CD8-positive, alpha-beta memory T cell (primary cell): ENCODE measurements at places on chromosomes 4 and X. TPM values are rescaled to one million over a fixed set of nuclear protein-coding genes. Genes with fewer than 3 reads are reported as not detected.

BST1 gene
- 0.39 TPM for polyA plus RNA-seq

AMER1 gene
- 0.13 TPM for polyA plus RNA-seq

GJB1 gene
- not detected for polyA plus RNA-seq

TCEAL6 gene
- polyA plus RNA-seq, result not detected

CRMP1 gene
- polyA plus RNA-seq, result 0.10 TPM

SERPINA7 gene
- not detected for polyA plus RNA-seq

FAM193A gene
- polyA plus RNA-seq, result 4.9 TPM

AFF2 gene
- not detected for polyA plus RNA-seq

ZCCHC12 gene
- polyA plus RNA-seq, result 0.12 TPM

H2BW2 gene
- not detected for polyA plus RNA-seq

SHISA3 gene
- polyA plus RNA-seq, result not detected

CXCL8 gene
- polyA plus RNA-seq, result not detected

GRCh38 chr4:151458148-151458547, 49.2 kb downstream of the FHIP1A start:
- H3K27ac ChIP-seq, result no peak overlapping the region
- H3K4me3 ChIP-seq, result no peak overlapping the region
- H3K36me3 ChIP-seq, result no peaks in the 10 kb centered on the region
- H3K27me3 ChIP-seq, result no peaks in the 10 kb centered on the region
- H3K4me1 ChIP-seq, result no peaks in the 10 kb centered on the region

- H3K27ac ChIP-seq, result no peak overlapping the region
- DNase-seq, result no peak
- no peaks in the 10 kb centered on the region for H3K36me3 ChIP-seq
- H3K4me3 ChIP-seq, result no peak overlapping the region
Measured at GRCh38 chrX:53163436-53163835, 61.6 kb downstream of the KDM5C start.

GRCh38 chr4:176575141-176575730, 217.5 kb downstream of the VEGFC start:
- H3K4me3 ChIP-seq, result no peak overlapping the region
- H3K36me3 ChIP-seq, result no peaks in the 10 kb centered on the region
- no peak for DNase-seq
- H3K4me1 ChIP-seq, result no peaks in the 10 kb centered on the region

- DNase-seq, result no peak
- no peaks in the 10 kb centered on the region for H3K36me3 ChIP-seq
- H3K4me1 ChIP-seq, result no peaks in the 10 kb centered on the region
- no peaks in the 10 kb centered on the region for H3K27me3 ChIP-seq
Measured at GRCh38 chrX:17550011-17550410, 175.0 kb downstream of the NHS start.

DNA sequence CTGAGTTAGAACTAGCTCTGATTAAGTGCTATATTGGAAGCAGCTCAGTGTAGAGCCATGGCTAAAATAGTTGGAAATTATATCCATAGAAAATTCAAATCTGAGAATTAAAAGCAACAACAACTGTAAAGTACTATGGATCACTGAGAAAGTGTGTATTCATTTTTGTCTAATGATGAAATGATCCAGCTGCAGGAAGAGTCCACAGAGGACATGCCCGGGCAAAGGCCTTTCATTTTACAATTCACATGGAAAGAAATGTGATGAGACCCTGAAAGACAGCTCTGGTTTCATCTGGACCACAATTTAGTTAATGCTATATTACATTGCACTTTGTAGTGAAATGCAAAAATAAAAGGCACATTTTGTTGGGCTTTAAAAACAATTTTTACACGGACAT, 196.8 kb upstream of the FAT1 start:
- no peaks in the 10 kb centered on the region for H3K27me3 ChIP-seq
- H3K27ac ChIP-seq, result no peak overlapping the region
- DNase-seq, result no peak
- no peaks in the 10 kb centered on the region for H3K36me3 ChIP-seq
- H3K4me1 ChIP-seq, result no peaks in the 10 kb centered on the region

GRCh38 chr4:83810428-83810827, 274.5 kb downstream of the GPAT3 start:
- H3K4me3 ChIP-seq, result no peak overlapping the region
- no peaks in the 10 kb centered on the region for H3K36me3 ChIP-seq
- H3K27ac ChIP-seq, result no peak overlapping the region

- no peaks in the 10 kb centered on the region for H3K4me1 ChIP-seq
- no peak overlapping the region for H3K4me3 ChIP-seq
- no peaks in the 10 kb centered on the region for H3K36me3 ChIP-seq
- DNase-seq, result no peak
Measured at GRCh38 chr4:117375101-117375500, 289.7 kb upstream of the TRAM1L1 start.

- H3K36me3 ChIP-seq, result no peaks in the 10 kb centered on the region
- no peaks in the 10 kb centered on the region for H3K4me1 ChIP-seq
- no peaks in the 10 kb centered on the region for H3K27me3 ChIP-seq
- no peak overlapping the region for H3K4me3 ChIP-seq
- DNase-seq, result peak; percentile 20
Measured at GRCh38 chr4:118270492-118270891, 82.3 kb downstream of the PRSS12 start.

GRCh38 chr4:70505151-70505748, 13.1 kb upstream of the AMTN start:
- peak; percentile 13 for DNase-seq
- no peak overlapping the region for H3K4me3 ChIP-seq
- H3K27me3 ChIP-seq, result no peaks in the 10 kb centered on the region
- H3K36me3 ChIP-seq, result no peaks in the 10 kb centered on the region

GRCh38 chr4:79065262-79065661, 126.0 kb upstream of the PAQR3 start:
- H3K4me1 ChIP-seq, result no peaks in the 10 kb centered on the region
- no peak overlapping the region for H3K27ac ChIP-seq
- H3K36me3 ChIP-seq, result no peaks in the 10 kb centered on the region
- no peaks in the 10 kb centered on the region for H3K27me3 ChIP-seq
- no peak overlapping the region for H3K4me3 ChIP-seq
- DNase-seq, result no peak

DNA sequence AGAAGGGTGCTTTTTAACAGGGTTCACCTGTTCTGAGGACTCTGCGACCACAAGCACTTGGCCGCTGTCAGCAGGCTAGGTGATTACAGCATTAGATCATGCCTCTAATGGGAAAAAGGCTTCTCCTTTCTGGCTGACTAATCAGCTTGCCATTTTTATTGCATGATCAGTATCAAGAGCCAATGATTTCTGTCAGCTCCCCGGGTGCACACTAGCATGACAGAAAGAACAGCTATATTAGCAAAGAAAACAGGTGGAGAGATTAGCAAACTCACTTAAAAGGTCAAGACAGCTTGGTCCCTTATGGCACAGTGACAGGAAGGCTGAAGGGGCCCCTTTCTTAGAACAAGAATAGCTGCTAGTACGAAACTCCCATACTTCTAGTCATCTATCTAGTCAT, 170.0 kb downstream of the SMIM20 start:
- no peak overlapping the region for H3K27ac ChIP-seq
- no peaks in the 10 kb centered on the region for H3K36me3 ChIP-seq
- H3K27me3 ChIP-seq, result no peaks in the 10 kb centered on the region
- no peak overlapping the region for H3K4me3 ChIP-seq
- H3K4me1 ChIP-seq, result peaks cover 4% of the 10 kb centered on the region

DNA sequence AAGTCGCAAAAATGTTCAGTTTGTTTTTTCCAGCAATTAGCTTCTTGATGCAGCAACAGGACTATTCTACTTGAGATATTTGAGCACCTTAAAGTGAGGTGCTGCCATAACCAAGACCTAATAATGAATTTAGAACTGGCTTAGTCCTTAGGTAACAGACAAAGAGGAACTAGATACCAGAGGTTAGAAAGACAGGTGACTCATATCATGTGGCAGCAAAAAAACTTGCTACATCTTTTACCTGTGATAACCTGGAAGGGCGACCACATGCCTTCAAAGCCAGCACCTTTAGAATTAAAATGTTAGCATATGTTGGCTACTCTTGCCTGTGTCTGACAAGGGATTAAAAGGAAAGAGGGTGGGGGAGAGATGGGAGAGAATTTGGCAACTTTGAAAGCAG, 90.4 kb downstream of the ARHGAP6 start:
- DNase-seq, result no peak
- H3K27ac ChIP-seq, result no peak overlapping the region
- no peak overlapping the region for H3K4me3 ChIP-seq
- no peaks in the 10 kb centered on the region for H3K4me1 ChIP-seq
- no peaks in the 10 kb centered on the region for H3K36me3 ChIP-seq

- H3K27ac ChIP-seq, result no peak overlapping the region
- H3K4me3 ChIP-seq, result no peak overlapping the region
- H3K36me3 ChIP-seq, result no peaks in the 10 kb centered on the region
- H3K27me3 ChIP-seq, result no peaks in the 10 kb centered on the region
Measured at GRCh38 chrX:15204130-15204751, 65.6 kb downstream of the ASB9 start.

DNA sequence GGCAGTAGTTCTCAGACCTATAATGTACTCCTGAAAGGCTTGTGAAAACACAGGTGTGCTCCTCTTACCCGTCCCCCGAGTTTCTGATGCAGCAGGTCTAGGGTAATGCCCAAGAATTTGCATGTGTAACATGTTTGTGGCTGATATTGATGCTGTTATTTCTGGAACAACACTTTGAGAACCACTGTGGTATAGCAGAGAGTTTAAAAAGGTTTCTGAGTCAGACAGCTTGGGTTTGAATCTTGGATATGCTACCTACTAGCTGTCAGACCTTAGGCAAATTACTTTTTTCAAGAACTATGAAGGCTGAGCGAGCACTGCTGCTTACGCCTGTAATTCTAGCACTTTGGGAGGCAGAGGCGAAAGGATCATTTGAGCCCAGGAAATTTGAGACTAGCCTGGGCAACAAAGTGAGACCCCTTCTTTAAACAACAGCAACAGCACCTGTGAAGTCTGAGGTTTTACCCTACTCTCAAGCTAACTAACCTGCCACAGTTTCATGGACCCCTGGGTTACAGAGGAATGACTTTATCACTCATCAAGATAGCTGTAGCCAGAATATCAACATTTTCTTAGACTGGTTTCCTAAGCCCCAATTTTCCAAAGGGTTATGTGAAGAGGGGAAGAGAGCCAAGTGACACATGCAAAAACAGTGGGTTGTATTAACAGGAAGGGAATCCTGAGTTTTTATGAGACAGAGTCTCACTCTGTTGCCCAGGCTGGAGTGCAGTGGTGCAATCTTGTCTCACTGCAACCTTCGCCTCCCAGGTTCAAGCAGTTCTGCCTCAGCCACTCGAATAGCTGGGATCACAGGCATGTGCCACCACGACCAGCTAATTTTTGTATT, 5.1 kb downstream of the AFF1 start:
- H3K4me1 ChIP-seq, result peaks cover 56% of the 10 kb centered on the region
- H3K27me3 ChIP-seq, result no peaks in the 10 kb centered on the region
- H3K27ac ChIP-seq, result no peak overlapping the region
- DNase-seq, result no peak

DNA sequence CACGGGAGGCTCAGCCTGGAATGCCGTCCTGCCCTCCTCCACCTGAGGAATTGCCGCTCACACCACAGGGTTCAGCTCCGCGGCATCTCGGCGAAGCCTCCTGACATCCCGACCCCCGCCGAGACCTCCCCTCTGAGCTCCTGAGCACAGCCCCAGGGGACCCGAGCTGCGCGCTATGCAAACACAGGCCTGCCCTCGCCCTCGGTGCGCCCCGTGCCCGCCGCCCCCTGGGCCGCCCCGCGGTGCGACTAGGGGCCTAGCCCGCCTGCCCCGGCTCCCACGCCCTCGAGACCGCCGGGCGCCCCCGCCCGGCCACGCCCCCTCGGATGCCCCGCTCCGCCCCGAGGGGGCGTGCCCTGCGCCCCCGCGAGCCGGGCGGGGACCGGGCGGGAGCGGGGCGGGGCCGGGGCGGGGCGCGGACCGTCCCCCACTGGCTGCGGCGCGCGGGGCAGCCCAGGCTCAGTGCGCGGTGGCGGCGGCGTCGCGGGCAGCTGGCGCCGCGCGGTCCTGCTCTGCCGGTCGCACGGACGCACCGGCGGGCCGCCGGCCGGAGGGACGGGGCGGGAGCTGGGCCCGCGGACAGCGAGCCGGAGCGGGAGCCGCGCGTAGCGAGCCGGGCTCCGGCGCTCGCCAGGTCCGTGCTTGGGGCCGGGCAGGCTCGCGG, at the start of gene FGFR3:
Gene FGFR3 (plus strand): TSS at position 462 of the 664 bp plus-strand sequence. CDS start 642 bp downstream, outside the sequence.
- H3K4me3 ChIP-seq, result no peak within 1 kb of the TSS
- H3K27me3 ChIP-seq, result peaks cover 18% of the 10 kb centered on the region
- peak; percentile 19 for DNase-seq
- H3K27ac ChIP-seq, result no peak within 1 kb of the TSS
- peaks cover 12% of the 10 kb centered on the region for H3K4me1 ChIP-seq
- no peaks in the 10 kb centered on the region for H3K36me3 ChIP-seq

GRCh38 chr4:86840858-86841257, 8.3 kb downstream of the SLC10A6 start:
- H3K4me1 ChIP-seq, result no peaks in the 10 kb centered on the region
- H3K36me3 ChIP-seq, result no peaks in the 10 kb centered on the region
- no peak overlapping the region for H3K4me3 ChIP-seq

DNA sequence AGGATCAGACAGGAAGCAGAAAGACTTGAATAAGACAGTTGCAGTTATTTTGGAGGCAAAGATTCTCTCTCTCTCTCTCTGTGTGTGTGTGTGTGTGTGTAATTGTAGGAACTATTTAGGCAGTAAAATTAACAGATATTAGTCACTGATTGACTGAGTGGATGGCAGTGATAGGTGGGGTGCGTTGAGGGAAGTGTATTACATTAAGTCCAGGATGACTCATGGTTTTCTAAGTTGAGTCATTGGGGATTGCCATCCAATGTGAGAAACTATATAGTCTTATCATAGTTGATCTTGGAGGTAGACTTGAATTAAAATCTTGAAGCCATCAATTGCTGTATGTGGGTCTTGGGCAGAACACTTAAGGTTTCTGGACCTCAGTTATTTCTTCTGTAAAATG, 75.4 kb downstream of the AR start:
- no peaks in the 10 kb centered on the region for H3K36me3 ChIP-seq
- H3K27ac ChIP-seq, result no peak overlapping the region
- no peaks in the 10 kb centered on the region for H3K27me3 ChIP-seq
- no peaks in the 10 kb centered on the region for H3K4me1 ChIP-seq
- no peak for DNase-seq
- no peak overlapping the region for H3K4me3 ChIP-seq

GRCh38 chr4:478373-478772, 20.6 kb downstream of the ZNF721 start:
- peaks cover 7% of the 10 kb centered on the region for H3K4me1 ChIP-seq
- no peak overlapping the region for H3K4me3 ChIP-seq
- DNase-seq, result no peak
- H3K36me3 ChIP-seq, result no peaks in the 10 kb centered on the region
- no peak overlapping the region for H3K27ac ChIP-seq

DNA sequence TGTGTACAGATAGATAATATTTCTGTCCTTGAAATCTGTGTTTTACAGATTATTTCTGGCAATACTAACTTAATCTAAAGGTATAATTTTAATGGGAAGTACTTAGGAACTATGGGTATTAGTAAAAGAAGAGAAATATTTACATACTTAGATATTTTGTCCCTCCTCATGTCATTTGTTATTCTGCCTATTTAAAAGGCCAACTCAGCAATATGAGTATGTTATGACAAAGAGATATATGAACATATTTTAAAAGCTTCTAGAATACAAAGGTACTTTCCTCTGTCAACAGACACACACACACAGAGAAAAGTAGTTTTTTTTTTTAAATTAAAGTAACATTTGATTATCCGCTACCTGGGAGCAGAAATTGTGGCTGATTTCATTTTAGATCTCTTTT, 7.9 kb downstream of the SLC7A11 start:
- no peak overlapping the region for H3K4me3 ChIP-seq
- no peak for DNase-seq
- no peaks in the 10 kb centered on the region for H3K4me1 ChIP-seq
- H3K27ac ChIP-seq, result no peak overlapping the region
- no peaks in the 10 kb centered on the region for H3K27me3 ChIP-seq
- H3K36me3 ChIP-seq, result no peaks in the 10 kb centered on the region

- DNase-seq, result no peak
- H3K36me3 ChIP-seq, result no peaks in the 10 kb centered on the region
- H3K27ac ChIP-seq, result no peak overlapping the region
- no peaks in the 10 kb centered on the region for H3K4me1 ChIP-seq
- H3K4me3 ChIP-seq, result no peak overlapping the region
Measured at GRCh38 chrX:112997991-112998390, 157.4 kb upstream of the AMOT start.
